Stimulated activated CD4-positive, alpha-beta T cell treated with anti-CD3 and anti-CD28 coated beads, Interleukin-1b, Interleukin-23, amount 100 ng/mL, for 4 hours (primary cell): ENCODE measurements at places on chromosomes 3 and 15.

DNA sequence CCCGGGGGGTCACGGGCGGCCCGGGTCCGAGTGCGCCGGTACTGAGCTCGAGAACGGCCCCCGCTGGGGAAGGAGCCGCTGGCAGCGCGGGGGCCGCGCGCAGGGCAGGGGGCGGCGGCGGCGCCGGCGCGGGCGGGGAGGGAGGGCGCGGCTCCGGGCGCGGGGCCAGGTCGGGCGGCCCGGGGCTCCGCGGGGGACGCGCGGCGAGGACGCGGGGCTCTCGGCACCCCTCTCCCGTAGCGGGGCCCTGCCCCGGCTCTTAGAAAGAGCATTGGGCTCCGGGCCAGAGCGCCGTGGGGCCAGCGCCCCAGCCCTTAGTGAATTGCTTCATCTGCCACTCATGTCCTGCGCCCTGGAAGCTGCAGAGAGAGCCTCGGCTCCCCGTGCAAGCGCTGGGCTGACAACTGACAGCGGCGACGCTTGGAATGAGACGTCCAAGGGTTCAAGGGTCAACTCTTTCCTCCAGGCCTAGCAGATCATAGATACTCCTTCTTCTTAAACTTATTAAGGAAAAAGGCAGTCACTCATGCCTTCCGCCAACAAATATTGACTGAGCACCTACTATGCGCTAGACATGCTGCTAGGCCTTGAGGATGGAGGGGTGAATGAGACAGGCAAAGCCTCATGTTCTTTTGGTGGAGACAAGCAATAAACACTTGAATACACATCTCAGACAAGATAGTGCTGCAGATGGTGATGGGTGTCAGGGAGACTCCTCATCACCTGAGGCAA lies 140.8 kb downstream of the SMAD6 start:
- no peak for DNase-seq

- no peak for DNase-seq
Measured at GRCh38 chr3:101941318-101942040, 92.2 kb downstream of the NFKBIZ start.

- no peak for DNase-seq
Measured at GRCh38 chr3:148901987-148902791, 37.1 kb downstream of the CPA3 start.

- DNase-seq: no peak
Measured at GRCh38 chr15:61336026-61336638, 107.0 kb upstream of the RORA start.

DNA sequence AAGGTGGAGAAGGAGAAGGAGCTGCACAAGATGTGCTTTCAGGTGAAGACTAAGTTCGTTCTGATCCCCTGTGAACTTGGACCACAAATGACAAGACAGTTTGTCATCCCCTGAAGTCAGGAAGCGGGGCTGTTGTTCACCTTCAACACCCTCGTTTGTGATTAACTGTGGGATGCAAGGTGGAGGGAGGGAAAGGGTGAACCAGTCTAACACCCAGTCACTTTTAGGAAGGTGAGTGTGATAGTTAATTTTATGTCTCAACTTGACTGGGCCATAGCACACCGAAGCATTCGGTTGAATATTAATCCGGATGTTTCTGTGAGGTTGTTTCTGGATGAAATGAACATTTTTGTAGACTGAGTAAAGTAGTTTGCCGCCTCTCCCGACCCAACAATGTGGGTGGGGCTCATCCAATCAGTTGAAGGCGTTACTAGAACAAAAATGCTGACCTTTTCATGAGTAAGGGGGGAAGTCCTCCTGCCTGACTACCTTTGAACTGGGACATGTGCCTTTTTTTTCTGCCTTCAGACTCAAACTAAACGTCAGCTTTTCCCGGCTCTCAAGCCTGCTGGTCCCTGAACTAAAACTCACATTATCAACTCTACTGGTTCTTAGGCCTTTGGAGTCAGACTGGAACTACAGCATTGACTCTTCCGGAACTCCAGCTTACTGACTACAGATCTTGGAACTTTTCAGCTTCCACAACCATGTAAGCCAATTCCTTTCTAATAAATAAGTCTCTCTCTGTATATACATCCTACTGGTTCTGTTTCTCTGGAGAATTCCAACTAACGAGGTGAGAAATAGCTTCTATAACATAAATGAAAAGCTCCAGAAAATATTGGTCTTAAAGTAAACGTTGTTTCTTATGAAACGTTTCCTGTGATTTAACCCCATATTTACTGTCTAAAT lies 264.0 kb upstream of the SLITRK3 start:
- DNase-seq: no peak

GRCh38 chr3:15044326-15044725 lies 20.8 kb downstream of the MRPS25 start:
- no peak for DNase-seq

GRCh38 chr3:107188262-107188661 lies 189.0 kb upstream of the CCDC54 start:
- DNase-seq: no peak

DNA sequence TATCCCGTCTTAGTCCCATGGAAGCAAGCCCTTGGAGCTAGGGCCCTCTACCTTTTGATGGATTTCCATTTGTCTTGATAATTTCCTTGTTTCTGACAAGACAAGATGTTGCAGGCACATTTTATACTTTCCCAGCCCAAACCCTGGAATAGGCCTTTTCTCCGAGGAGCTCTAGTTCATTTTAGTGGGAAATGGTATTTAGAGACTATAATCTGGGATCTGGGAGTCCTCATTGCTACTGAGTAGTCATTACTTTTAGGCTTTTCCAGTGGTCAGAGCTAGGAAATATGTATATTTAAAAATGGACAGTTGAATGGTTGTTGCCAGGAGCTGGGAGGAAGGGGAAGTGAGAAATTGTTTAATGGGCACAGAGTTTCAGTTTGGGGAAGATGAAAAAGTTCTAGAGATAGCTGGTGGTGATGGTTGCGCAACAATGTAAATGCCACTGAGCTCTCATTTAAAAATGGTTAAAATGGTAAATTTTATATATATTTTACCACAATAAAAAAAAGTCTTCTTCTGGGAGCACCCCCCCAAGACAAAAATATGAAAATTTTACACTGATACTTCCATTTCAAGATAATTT lies 31.6 kb downstream of the MLH1 start:
- no peak for DNase-seq

DNA sequence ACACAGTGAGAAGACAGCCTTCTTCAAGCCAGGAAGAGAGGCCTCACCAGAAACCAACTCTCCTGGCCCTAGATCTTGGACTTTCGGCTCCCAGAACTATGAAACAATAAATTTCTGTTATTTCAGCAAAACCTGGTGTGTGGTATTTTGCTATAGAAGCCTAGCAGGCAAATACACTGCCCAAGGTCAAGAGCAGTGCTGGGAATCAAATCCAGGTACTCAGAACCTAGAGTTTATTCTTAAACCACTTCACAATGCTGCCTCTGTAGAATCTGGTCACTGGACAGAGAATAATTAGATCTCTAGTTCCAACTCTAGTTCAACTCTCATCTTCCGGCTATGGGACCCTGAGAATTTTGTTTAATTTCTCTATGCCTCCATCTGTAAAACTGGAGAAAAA lies 46.6 kb downstream of the ATP13A4 start:
- DNase-seq: no peak

DNA sequence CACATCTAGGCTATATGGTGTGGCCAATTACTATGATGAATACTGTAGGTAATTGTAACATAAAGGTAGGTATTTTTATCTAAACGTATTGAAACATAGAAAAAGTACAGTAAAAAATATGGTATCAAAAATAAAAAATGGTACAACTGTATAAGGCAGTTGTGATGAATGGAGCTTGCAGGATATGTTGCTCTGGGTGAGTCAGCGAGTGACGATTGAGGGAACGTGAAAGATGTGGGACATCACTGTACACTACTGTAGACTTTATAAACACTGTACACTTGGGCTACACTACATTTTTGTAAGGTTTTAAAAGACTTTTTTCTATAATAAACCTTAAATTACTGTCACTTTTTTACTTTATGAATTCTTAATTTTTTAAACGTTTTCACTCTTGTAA lies 10.3 kb downstream of the CTNNB1 start:
- DNase-seq: no peak

DNA sequence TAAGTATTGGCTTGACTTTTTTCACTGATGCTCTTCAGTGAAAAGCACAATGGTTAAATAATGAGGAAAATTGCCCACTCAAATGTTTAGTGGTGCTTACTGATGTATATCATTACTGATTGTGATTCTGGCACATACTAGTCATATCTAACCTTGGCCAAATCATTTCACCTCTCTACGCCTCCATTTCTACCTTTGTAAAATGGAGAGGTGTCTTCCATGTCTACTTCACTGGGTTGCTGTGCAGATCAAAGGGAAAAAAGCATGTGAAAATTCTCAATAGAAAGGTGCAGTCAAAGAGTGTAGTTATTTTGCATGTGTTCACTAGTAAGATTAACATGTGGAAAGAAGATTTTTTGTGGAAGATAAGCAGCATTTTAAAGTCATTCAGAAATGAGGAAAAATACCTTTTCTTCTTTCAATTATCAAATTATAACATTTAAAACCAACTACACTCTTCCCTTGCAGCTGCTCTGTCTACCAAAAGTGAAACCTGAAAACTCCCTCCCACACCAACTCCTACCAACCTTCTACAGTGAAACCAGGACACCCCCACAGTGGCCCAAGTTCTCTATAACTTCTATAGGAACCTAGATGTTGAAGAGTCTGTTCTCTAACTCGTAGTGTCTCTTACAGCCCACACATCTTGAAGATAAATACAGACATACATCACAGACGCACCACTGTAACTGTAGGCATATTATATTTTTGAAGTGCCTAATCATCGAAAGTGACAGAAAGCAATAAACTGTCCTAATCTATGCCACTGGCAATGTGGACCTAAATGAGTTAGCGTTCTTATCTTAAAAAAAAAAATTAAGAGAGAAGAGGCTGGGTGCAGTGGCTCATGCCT lies 1.4 kb downstream of the CD200R1 start:
- peak; percentile 17 for DNase-seq

DNA sequence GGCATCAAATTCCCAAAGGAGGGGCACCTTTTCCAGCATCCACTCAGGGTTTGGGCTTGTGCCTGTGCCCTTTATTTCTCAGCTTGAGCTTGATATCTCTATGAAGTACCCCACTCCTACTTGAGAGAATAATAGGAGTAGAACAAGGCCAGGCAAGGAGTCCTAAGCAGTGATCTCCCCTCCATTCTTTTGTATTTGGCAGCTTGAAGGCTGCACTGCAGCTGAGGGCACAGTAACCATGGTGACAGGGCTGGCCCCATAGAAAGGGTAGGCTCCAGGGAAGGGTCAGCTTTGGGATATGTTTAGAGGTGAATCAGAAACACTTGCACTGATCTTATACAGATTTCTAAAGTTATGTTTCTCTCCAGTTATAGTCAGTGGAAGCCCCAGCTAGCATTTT lies 145.4 kb upstream of the SLC24A5 start:
- DNase-seq: no peak

GRCh38 chr15:26772154-26773066 lies at the start of gene GABRB3:
Gene GABRB3 (minus strand): TSS chr15:26773066.
- DNase-seq: no peak

GRCh38 chr15:74884428-74885223 lies 5.2 kb upstream of the MPI start:
- no peak for DNase-seq

- DNase-seq: no peak
Measured at GRCh38 chr3:107989661-107990060, 101.2 kb downstream of the CD47 start.
